CD4-positive, alpha-beta T cell (primary cell): ENCODE measurements at places on chromosomes 2 and 18.

- no peak for DNase-seq
These were observed 77.0 kb downstream of the ZSWIM2 start for GRCh38 chr2:186771850-186772463.

- no peak for DNase-seq
These were observed 226.5 kb upstream of the ARL4C start for GRCh38 chr2:234723400-234723799.

DNA sequence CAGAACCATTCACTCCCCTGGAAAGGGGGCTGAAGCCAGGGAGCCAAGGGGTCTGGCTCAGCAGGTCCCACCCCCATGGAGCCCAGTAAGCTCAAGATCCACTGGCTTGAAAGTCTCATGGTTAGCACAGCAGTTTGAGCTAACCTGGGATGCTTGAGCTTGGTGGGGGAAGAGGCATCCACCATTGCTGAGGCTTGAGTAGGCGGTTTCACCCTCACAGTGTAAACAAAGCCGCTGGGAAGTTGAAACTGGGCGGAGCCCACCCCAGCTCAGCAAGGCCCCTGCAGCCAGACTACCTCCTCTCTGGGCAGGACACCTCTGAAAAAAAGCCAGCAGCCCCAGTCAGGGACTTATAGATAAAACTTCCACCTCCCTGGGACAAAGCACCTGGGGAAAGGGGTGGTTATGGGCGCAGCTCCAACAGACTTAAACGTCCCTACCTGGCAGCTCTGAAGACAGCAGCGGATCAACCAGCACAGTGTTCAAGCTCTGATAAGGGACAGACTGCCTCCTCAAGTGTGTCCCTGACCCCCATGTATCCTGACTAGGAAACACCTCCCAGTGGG lies 14.7 kb upstream of the TTC32 start:
- no peak for DNase-seq

GRCh38 chr2:177029901-177030300 lies 182.7 kb upstream of the HNRNPA3 start:
- DNase-seq: no peak
